ENCODE measurements at places on chromosomes 7 and 10.

DNA sequence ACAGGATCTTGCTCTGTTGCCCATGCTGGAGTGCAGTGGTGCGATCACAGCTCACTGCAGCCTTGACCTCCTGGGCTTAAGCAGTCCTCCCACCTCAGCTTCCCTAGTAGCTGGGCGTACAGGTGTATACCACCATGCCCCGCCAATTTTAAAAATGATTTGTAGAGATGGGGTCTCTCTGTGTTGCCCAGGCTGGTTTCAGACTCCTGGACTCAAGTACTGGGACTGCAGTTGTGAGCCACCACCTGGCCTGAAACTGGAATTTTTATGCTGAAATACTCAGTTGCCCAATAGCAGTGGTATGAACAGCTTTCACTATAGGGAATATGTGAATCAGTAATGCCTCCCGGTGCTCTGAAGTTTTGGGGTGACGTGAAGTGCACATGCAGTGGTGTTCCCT is 7.6 kb downstream of the ZRANB1 start:
- DNase-seq, result no peak

DNA sequence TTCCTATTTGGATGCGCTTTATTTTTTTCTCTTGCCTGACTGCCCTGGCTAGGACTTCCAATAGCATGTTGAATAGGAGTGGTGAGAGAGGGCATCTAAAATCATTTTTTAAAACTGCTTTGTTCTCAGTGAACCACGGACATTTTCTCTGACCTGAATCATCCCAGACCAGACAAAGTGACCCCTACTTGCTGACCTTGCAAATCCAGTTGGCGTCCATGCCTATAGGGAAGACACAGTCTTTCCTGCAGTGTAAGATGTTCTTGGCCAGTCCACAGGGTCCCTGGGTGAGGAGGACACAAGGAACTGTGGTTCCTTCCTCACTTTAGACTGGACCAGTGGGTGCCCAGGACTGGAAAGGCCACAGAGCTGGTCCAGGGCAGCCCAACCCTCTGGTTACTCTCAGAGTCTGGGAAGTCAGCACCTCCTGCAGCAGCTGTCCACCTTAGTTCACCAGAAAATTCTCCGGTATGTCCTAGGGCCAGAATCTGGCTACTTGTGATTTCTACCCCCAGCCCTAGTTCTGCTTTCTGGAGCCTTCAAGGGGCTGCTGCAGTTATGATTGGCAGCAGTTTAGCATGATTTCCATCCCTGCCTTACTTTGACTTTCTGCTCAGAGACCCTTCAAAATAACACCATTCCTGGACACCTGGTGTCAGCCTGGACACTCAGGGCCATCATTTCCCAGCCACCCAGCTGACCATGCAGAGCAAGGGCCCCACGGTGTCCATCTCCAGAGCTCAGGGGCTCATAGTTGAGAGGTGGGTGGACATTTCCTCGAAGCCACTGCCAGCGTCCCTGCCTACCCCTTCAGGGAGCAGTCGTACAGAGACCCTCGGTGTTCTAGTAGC is 19.3 kb downstream of the VIPR2 start:
- no peak for DNase-seq

- DNase-seq, result no peak
These were observed 525.2 kb downstream of the LRMDA start for GRCh38 chr10:75956624-75957023.

DNA sequence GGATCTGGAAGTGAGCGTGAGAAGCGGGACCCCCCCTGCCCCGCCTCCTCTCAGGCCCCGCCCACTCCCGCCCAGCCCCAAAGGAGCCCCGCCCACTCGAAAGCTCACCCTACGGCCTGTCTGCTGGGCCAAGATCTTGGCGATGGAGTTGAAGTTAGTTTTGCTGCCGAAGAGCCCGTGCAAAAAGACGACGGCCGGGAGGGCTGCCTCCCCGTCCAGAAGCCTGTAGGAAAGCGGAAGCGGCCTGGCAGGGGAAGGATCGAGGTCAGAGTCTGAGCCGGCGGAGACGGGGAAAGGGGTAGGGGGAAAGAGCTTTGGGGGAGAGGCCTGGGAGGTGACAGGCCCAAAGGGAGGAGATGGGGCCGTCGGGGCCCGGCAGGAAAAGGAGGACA is 386 bp downstream of the ABHD11 start:
- no peak for DNase-seq

DNA sequence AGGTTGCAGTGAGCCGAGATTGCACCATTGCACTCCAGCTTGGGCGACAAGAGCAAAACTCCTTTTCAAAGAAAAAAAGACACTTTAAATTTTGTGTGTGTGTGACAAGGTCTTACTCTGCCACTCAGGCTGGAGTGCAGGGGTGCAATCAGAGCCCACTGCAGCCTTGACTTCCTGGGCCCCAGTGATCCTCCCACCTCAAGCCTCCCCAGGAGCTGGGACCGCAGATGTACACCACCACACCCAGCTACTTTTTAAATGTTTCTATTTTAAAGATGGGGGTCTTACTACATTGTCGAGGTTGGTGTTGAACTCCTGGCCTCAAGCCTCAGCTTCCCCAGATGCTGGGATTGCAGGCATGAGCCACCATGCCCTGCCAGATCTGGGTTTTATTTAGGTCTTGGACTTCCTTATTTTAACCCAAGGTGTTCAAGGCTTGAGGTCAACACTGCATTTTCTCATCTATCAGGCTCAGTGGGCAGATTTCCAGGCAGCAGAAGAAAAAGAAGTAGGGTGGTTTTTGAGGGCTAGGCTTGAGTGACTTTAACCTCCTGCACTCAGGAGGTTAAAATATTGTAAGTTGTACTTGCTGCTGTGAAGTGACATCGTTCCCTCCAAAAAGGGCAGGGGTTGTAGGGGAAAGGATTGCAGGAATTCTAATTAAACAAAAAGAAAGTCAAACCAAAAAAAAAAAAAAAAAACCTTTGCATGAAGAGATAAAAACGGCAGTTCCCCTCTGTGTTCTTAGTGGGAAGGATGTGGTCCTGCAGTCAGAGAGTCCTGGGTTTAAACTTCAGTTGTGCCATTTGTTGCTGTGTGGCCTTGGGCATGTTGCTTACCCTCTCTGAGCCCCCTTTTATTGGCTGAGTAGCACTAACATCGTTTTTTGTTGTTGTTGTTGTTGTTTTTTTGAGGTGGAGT is 71.5 kb downstream of the CARD11 start:
- no peak for DNase-seq

DNA sequence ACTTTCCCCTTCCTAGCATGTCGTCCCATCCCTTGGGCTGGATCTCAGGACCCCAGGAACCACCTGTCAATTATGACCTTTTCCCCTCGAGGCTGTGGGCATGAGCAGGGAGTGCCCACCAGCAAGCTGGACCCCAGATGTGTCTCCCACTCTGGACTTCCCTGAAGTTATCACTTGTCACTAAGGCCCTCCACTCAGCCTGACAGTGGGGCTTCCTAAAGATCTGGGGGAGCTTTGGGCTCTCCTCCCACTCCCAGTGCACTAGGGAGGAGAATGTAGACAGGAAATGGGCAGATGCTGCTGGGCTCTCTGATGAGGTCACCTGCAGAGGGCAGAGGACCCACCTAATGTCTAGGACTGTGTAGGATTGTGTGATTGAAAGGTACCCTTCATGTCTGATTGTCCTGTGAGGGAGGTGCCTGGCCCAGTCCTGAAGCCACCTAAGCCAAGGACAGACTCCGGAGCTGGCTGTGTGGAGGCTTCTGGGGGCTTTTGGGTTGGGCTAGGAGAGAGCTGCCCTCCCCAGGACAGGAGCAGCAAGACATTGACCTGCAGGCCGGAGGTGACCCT is 18.7 kb downstream of the MYO1G start:
- no peak for DNase-seq

GRCh38 chr7:36986948-36987724 is 262.8 kb upstream of the AOAH start:
- DNase-seq, result peak; percentile 47

DNA sequence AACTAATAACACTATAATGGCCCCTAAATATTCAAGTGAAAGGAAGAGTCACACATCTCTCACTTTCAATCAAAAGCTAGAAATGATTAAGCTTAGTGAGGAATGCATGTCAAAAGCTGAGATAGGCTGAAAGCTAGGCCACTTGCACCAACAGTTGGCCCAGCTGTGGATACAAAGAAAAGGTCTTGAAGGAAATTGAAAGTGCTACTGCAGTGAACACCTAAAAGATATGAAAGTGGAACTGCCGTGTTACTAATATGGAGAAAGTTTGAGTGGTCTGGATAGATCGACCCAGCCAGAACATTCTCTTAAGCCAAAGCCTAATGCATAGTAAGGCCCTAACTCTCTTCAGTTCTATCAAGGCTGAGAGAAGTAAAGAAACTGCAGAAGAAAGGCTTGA is 12.1 kb upstream of the SNX13 start:
- DNase-seq, result no peak

DNA sequence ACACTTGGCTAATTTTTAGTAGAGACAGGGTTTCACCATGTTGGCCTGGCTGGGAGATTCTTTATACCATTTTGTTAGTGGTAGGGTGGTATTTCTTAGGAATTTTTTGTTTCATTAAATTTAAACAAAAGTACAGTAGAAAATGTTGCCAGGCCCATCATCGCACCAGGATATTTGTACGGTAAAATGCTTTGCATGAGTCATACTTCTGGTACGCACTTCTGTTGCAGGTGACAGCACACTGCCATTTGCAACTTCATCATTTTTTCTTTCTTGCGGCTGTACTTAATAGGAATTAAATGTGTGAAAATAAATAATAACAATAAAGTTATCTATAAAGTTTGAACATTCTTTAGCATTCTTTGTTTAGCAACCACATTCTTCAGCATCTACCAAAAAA is 195.6 kb downstream of the SKAP2 start:
- no peak for DNase-seq

DNA sequence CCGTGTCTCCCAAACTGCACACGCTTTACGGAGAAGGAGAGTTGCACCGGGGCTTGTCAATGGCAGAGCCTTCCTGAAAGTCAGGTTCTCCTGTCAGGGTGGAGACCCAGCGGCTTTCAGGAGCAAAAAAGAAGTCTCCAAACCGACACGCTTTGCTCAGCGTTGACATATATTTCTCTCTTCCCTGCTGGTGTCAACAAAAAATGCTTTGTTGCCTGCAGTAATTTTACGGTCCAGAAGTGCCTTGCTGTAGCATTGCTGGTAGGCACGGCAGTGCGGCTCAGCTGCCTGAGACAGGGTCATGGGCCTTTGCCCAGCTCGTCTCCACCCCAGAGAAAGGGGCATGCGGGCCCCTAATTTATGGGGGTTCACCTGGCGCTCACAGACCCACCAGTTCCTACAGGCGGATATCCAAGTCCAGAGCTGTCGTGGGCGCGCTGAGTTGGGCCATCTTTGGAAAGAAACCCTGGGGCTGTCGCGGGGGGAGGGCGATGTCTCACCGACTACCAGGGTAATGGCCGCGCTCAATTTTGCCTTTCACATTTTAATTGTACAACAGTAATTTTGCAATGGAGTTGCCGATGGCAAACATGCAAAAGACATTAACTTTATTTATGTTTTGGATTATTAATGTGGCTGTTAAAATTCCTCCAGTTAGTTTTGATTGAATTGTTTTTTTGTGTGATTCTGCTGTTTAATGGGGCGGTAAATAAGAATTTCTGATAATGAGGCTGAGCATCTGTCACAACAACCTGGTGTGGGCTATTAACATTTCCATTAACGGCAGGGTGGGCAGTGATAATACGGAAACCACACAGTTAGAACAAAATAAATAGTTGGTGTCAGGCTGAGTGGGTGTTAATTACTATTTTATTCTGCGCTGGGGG is 478.2 kb upstream of the FOXK1 start:
- no peak for DNase-seq

- DNase-seq, result no peak
These were observed 204.0 kb downstream of the BAMBI start for GRCh38 chr10:28881171-28881882.

Measured in activated CD8-positive, alpha-beta memory T cell treated with anti-CD3 and anti-CD28 coated beads for 48 hours (primary cell).